ENCODE measurements at places on chromosomes 13 and 19. TPM values are rescaled to one million over a fixed set of nuclear protein-coding genes. Genes with fewer than 3 reads are reported as not detected.

DNA sequence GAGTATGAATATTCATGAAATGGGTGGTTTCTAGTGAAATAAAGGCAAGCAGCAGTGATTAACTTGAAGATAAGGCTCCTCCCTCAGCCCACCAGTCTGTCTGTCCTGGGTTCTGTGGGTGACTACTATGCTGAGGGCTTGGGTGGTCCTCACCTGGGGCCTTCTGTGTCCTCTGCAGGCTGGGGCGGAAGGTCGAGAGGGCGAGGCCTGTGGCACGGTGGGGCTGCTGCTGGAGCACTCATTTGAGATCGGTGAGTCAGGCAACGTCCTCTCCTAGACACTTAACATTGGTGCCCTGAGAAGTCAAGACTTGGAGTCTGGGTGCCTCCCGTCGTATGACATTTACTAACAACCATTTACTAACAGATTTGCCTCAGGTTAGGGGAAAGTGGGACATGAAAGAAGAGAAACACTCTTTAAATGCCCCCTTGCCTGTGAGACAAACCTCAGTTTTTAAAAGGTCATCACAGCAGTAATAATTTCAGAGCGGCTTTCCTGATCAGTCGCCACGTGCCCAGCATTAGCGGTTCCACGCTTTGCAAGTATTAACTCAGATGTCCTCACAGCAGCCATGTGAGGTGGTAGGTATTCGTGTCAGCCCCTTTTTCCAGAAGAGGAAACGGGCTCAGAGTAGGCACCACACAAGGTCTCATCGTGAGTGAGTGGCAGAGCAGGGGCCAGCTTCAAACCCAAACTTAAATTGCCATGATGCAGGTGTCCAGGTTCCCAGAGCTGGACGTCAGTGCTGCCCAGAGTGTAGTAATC is 1.3 kb upstream of the GARIN5A start:
- DNase-seq: no peak

Gene PROZ
- not detected for total RNA-seq

GRCh38 chr13:99862244-99862643 is 109.3 kb downstream of the ZIC5 start:
- no peak for DNase-seq

DNA sequence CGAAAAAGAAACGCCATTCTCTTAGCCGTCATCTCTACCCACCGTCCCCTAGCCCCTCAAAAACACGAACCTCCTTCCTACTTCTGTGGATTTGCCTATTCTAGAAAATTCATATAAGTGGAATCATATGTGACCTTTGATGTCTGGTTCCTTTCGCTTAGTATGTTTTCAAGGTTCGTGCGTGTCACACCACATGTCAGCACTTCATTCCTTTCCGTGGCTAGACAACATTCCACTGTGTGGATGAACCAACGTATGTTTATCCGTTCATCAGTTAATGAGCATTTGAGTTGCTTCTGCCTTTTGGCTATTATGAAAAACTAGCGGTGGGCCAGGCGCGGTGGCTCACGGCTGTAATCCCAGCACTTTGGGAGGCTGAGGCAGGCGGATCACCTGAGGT is 14.0 kb upstream of the PPP1R12C start:
- no peak for DNase-seq

Gene CYP4F3
- not detected for total RNA-seq

Gene CEACAM20
- not detected for total RNA-seq

- no peak for DNase-seq
Measured at GRCh38 chr13:99545361-99545760, 44.1 kb downstream of the TM9SF2 start.

DNA sequence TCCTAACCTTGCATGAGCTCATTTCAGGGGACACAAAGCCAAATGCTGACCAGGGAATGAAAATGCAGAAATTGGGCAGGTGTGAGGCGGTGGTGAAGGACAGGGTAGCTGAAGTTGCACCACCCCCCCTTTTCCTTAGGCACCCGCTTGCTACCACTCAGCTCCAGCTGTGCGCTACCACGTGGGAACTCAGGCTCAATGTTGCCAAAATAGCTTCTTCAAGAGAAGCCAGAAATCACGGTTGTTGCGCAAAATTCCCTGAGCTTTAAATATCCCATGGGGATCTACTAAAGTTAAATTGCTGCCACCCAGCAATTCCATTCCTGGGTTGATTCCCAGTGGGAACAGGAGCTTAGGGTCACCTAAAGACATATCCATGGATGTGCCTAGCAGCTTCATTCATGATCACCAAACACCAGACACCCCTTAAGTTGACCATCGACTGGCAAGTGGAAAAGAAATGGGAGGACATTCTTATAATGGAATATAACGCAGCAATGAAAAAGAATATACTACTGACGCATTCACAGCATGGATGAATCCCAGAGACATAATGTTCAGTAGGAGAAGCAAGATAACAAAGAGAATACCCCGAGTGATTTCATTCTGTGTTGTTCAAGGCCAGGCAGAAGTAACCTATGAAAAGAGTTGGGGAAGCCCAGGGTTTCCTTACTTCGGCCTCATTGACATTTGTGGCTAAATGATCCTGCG is 12.8 kb upstream of the ADGRL1 start:
- no peak for DNase-seq

GRCh38 chr19:53101518-53101917 is 1.7 kb downstream of the ZNF160 start:
- no peak for DNase-seq

- DNase-seq: no peak
Measured at GRCh38 chr13:32731576-32731975, 145.3 kb downstream of the PDS5B start.

- DNase-seq: no peak
Measured at GRCh38 chr13:50826035-50826434, 17.5 kb downstream of the DLEU7 start.

DNA sequence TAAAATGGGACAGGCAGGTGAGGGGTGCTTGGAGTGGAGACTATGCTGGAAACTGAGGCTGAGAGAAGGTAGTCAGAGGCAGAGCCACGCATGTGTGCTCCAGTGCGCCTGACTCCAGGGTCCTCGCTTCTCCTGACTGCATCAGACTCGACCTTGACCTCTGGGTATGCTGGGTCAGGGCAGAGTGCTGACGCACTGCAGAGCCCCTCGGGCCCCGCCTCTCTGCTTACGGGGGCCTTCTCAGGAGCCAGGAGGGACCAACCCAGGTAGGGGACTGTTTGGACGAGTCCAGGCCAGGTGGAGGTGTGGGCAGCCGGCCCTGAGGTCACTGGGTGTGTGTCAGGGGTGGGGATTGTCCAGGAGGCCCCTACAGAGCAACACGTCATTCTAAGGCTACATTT is 22.9 kb upstream of the SLC7A10 start:
- no peak for DNase-seq

DNA sequence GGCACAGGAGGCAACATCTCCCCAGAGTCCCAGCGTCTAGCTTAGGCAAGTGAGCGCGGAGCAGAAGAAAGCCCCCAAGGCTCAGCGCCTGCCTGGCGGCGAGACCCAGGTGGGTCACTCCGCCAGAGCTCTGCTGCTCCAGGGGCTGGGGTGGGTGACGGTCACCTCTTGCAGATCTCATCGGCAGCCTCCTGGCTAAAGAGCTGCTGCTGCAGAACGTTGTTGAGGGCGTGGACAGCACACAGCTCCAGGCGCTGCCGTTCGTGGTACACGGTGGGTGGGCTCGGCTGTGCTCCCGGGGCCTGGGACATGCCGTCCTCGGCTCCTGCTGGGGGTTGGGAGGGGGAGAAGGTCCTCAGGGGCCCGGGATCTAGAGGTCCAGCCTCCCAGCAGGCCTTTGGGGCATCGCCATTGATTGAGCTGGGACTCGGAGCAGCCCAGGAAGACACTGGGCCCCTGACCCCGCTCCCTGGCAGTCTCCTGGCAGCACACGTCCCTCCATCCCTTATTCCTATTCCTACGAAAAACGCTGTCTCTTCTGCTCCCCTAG is 795 bp downstream of the JOSD2 start:
- no peak for DNase-seq

Gene SWSAP1
- 4.0 TPM for total RNA-seq

- peak; percentile 63 for DNase-seq
Measured at GRCh38 chr13:74230984-74231501, 96.8 kb upstream of the KLF12 start.

Gene CCDC70
- not detected for total RNA-seq

Gene TMEM255B
- total RNA-seq: 0.90 TPM

Gene PRR36
- total RNA-seq: 0.29 TPM

Gene NCAN
- not detected for total RNA-seq

Gene PSG4
- total RNA-seq: not detected

GRCh38 chr19:12938779-12939601 is 581 bp downstream of the CALR start:
- DNase-seq: peak; percentile 56

Gene MCEMP1
- total RNA-seq: not detected

DNA sequence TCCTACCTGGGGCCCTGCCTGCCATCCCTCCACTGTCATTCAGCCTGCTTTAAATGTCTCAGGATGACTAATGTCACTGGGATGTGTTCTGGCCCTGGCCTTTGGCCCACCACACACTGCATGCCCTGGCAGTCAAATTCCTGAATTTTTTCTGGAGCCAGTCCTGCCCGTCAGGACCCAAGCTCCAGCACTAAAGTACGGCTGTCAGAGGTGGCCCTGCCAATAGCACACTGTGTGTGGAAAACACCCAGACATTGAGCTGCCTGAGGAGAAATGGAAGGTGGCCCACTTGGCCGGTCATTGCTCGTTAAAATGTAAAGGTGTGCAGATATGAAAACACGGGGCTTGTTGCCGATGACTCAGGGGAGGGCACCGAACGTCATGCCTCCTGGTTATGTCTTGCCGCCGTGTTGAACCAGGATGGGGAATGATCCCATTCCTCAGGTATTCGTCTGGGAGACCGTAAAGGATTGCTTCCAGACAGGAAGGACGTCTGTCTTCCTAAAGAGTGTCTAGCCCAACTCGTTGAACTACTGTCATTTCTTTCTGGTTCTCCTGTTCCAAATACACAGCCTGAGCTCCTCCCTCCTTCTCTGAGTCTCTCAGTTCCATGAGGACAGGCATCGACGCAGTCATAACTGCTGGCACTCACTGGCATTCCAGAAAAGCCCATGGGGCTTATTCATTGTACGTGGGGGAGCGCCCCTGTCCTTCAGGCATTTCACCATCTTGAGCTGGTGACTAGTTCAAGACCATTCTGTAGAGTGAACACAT is 40.6 kb downstream of the COL4A2 start:
- no peak for DNase-seq

Gene GRK1
- not detected for total RNA-seq

- no peak for DNase-seq
Measured at GRCh38 chr13:59643906-59644626, 519.7 kb downstream of the DIAPH3 start.

DNA sequence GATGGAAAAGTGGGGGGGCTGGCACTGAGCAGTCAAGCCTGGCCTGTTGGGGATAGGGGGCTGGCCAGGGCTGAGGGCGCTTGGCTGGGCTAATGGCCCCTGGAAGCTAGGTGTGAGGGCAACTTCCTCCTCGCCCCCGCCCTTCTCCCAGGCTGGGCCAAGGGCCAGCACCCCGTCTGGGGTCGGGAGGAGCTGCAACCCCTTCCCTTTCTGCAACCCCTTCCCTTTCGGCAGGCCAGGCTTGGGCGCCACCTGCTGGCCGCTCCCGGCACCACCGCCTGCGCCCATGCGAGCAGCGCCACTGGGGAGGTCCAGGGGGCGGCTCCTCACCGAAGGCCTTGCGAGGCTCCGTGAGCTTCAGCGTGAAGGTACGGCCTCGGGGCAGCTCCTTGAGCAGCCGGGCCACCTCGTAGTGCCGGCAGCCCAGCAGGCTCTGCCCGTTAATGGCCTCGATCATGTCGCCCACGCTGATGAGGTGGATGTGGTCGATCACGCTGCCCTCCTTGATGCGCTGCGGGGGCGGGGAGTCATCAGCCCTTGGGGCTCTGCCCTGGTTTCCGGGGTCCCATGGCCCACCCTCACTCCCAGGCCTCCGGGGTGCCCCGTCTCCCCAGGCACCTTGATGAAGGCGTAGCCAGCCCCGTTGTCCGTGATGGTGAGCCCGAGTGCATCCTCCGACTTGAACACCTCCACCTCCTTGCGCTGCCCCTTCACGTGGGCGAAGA is 5.0 kb upstream of the PTGER1 start:
- DNase-seq: peak; percentile 66

Gene HDGFL2
- total RNA-seq: 39.7 TPM

Gene SLITRK1
- not detected for total RNA-seq

DNA sequence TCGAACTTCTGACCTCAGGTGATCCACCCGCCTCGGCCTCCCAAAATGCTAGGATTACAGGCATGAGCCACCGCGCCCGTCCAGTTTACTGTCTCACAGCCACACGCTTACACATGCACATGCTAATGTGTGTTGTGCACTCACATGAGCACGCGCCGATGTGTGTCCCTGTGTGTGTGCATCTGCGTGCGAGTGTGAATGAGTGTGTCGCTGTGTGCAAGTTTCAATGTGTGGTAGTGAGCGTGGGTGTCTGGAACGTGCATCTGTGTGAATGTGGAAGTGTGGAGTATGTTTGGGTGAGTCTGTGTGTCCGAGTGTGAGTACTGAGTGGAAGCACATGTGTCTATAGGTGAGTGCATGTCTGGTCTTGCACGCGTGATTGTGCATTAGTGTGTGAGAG is 4.2 kb downstream of the MAST1 start:
- DNase-seq: no peak

- DNase-seq: no peak
Measured at GRCh38 chr13:30141775-30142485, 165.4 kb downstream of the KATNAL1 start.

Gene ZNF98
- total RNA-seq: not detected

GRCh38 chr13:109728791-109729731 is 57.3 kb downstream of the IRS2 start:
- no peak for DNase-seq

Gene CBARP
- not detected for total RNA-seq

DNA sequence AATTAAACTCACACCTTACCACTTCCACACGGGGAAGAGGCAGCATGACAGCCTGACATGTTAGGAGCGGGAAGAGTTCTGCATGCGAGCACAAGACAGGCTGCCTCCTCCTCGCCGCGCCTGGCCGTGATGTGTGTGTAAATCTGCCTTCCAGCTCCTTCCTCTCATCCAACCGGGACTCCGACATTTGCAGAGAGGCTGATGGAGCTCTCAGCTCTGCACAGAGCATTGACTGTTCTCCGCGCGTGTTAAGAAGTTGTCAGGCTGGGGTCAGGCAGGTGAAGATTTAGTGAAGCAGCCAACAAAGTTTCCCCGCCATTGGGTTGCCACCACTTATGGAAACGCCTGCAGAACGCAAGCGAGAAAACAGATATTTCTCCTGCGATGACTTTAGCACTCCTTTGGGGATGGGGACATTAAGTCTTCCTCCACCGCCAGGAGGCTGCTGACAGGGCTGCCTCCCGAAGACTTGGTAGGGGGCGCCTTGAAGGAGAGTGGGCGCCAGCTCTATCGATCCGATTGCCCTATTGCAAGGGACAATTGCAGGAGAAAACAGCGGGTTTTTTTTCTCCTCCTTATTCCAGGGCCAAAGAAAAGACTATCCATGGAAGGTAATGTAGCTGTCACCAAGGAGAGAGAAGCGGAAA is 213.9 kb upstream of the TSHZ3 start:
- DNase-seq: no peak

Gene ZNF709
- 7.1 TPM for total RNA-seq

Gene MADCAM1
- total RNA-seq: 1.5 TPM

GRCh38 chr13:94859811-94860210 is 147.5 kb upstream of the SOX21 start:
- DNase-seq: no peak

GRCh38 chr13:50586414-50587083 is 256.9 kb downstream of the DLEU7 start:
- DNase-seq: no peak

Gene RDH13
- 23.9 TPM for total RNA-seq

GRCh38 chr13:46527237-46527636 is 25.7 kb upstream of the LRCH1 start:
- DNase-seq: no peak

Data from CD4-positive, alpha-beta memory T cell (primary cell).